ENCODE measurements at places on chromosomes 1 and 21.

- DNase-seq: no peak
Measured at GRCh38 chr1:38266197-38266520, 219.6 kb upstream of the POU3F1 start.

DNA sequence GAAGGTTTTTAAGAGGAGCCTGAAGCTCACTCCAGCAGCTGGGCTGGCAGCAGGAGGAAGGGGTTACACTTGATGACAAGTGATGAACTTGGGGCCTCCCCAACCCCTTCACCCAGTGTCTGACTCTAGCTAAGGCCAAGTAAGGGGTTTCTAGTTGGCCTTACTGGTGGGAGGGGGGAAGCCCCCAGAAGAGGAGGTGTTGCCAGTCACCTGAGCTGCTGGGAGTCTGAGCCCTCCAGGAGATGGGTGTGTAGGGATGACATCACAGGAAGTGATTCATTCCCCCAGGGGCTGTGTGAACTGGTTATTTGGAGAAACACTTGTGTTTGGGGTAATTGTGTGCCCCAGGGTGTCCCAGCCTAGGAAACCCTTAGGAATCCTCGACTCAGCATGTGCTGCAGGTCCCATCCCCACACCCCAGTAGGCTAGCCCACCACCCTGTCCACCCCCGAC is 3.1 kb downstream of the PADI1 start:
- peak; percentile 7 for DNase-seq

DNA sequence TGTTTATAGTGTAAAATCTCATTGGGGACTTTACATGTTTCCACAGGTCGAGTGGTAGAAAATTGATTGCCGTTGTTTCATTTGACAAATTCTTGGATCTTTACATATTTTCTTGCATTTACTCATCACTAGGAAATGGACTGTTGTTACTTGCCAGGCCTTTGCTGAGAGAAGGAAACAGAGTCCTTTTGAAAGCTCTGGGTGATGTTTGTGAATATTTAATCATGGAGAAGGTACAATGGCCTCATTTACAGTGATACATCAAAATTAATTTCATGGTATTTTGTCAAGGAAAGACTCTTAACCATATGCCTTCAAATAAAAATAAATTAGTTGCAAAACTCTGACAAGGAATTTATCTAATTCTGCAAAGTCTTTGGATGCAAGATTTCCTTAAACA is 198.0 kb downstream of the GRIK1 start:
- DNase-seq: no peak

- no peak for DNase-seq
Measured at GRCh38 chr1:2526824-2527555, 594 bp upstream of the PANK4 start.

DNA sequence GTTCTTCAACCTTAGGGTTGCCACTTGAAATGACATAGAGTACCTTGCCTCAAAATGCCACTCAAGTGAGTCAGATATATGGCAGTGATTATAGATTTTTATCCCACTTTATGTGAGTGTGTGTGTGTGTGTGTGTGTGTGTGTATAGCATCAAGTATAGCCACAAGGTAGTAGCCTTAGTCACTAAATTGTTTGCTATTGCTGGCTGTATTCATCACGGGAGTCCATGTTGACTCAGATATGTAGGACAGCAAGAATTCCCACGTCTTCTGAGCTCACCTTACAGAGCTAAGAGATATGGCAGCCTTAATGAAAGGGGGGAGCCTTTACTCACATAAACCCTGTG is 9.3 kb downstream of the ETS2 start:
- DNase-seq: no peak

DNA sequence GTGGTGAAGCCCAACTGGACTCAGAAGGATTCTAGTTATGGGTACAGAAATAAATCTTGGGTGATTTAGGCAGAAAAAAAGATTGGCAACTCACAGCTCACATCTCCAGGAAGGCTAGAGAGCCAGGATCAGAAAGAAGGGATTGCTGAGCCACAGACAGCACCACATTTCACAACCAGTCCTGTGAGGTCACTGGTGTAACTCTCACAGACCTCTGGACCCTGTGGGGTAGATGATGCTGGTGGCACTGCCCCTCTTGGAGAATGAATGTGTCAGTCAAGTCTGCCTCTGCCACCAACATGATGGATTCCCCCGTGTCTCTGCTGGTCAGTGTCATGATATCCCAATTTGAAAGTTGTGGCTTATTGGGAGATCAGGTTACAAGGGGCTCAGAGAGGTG is 70.9 kb upstream of the HMCN1 start:
- no peak for DNase-seq

- DNase-seq: no peak
Measured at GRCh38 chr1:15326691-15327588, 79.9 kb downstream of the FHAD1 start.

- no peak for DNase-seq
Measured at GRCh38 chr1:160219062-160219929, 14.1 kb downstream of the PEA15 start.

DNA sequence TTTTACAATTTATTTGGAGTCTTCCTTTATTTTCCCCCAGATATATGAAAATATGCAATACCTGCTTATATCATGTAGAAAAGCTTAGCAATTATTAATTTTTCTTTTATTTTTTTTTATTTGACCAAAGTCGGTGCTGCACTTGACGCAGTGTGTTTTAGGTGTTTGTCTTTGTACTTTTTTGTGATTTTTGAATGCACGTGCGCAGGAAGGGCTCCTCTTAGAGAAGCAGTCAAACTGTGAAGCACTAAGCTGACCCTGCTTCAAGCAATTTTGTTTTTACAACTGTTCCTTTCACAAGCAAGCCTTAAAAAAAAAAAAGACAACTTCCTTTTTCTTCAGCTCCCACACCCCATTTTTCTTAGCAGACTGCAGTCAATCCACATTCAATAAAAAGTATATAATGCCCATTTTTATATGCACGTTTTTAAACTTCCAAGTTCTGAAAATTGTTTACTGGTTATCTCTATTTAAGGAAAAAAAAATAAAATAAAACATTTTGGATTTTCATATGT is 267.4 kb downstream of the TM2D1 start:
- DNase-seq: no peak

DNA sequence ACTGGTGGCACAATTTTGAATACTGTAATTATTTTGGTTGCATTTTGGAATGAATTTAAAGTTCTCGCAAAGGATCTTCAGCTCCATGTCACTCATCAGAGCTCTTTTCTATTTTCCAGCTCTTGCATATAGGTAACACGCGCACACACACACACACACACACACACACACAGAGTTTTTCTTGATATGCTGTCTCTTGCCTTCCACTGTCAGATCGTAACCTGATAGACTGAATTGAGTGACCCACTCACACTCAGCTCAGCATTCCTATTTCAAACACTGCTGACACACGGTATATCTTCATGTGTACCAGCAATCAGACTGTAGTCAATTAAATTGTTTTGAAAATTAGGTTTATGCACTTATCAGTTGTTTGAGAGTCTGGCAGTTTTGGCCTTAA is 214.1 kb downstream of the PBX1 start:
- DNase-seq: no peak

DNA sequence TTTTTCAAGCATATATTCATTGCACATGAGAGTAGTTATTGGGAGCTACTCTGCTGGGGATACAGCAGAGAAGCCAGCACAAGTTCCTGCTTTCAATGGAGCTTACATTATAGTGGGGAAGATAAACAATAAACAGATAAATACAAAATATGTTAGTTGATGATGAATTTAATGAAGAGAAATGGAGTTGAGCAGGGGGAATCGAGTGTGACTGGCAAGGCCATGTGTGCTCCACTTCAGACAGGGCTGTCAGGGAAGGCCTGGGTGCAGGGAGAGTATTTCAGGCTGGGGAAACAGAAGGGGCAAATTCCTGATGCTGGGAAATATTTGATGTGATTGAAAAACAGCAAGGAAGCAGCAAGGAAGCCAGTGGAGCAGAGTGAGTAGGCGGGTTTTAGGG is 21.2 kb upstream of the BRDT start:
- no peak for DNase-seq

- DNase-seq: no peak
Measured at GRCh38 chr1:63010913-63011660, 227.2 kb downstream of the ATG4C start.

- no peak for DNase-seq
Measured at GRCh38 chr1:173293756-173294155, 86.6 kb upstream of the TNFSF4 start.

DNA sequence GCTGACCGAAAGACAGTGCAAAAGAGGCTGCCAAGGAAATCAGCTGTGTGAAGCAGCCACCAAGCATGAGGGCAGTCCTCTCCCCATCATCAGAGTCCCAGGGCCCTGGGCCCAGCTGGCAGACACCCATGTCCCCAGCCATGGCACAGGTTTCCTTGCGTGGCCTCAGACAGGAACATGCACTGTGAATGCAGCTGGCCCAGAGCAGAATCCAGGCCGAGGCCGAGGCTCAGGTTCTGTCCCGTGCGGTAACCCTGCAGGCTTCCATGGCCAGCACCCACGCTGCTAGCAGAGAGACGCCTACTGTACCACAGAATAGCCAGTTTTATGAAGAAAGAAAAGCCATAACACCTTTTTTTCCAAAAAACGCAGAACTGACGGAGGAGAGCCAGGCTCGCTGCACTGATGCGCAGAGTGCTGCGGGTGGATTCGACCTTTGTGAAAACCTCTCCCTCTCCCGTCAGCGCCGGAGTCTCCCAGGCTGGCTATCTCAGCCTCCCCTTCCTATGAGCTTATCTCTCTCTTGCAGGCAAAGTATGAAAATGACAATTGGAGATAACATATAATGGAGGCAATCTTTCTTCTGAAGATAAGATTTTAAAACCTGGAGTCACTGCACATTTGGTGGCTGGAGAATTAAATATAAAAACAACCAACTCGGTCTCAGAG is 106.6 kb downstream of the NPHP4 start:
- no peak for DNase-seq

DNA sequence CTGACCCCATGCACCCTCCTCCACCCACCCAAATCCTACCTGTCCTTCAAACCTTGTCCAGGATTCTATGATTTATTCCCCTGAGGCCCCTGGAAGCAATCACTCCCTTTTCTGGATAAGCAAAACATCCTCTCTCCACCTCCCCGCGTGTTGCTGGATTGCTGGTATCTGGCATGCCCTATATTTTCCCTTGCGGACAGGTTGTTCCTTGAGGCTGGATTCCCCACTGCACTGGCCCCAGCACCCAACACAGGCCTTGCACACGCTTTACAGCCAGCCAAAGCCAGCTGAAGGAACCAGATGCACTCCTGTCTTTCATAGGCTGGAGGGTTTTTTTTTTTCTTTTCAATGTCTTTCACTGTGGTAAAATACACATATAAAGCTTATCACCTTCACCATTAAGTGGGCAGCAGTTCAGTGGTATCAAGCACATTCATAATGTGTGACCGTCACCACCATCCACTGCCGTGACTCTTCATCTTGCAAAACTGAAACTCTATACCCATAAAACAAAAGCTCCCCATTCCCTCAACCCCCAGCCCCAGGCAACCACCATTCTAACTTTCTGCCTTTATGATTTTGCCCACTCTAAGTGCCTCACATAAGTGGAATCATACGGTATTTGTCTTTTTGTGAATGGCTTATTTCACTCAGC is 50.9 kb downstream of the TOR1AIP2 start:
- no peak for DNase-seq

DNA sequence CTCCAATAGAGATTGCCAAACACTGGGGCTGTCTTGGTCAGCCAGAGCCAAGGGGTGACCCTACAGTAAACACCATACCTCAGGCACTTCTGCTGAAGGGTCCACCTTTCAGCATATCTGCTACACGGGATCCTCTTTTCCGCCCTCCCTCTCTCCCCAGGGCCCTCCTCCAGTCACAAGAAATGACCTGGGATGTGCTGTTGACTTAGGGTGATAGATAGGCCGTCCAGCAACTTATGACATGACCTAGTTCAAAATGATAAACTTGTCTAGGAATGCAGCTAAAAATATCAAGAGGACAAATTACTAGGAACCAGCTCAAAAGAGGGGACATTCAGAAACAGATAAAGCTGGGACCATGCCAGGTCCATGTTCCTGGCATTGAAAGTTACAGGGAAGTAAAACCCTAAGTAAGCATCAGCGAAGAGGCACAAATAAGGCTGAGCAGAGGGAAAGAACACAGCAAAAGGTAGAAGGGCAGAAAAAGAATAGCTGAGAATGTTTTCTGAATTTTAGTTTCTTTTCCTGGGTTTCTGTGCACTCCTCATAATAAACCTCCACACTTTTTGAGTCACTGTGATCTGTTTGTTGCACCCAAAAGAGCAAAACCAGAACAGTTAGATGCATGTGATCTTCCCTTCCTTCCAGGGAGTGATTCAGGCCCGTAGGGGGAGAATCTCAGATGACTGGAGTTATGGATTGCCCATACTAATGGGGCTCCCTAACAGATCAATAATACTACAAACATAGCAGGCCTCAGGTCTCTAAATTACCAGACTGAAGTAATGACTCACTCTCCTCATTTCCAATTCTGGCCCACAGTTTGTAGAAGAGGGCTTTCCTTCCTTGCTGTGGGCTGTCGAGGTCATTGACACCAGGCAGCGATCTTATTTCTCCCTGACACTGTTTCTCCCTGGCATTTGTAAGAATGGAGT is 48.9 kb upstream of the F3 start:
- DNase-seq: no peak

GRCh38 chr1:187203257-187203656 is 374.5 kb downstream of the PLA2G4A start:
- no peak for DNase-seq

- no peak for DNase-seq
Measured at GRCh38 chr1:54215523-54215922, 15.6 kb downstream of the MRPL37 start.

GRCh38 chr1:67978890-67979516 is 71.4 kb downstream of the DIRAS3 start:
- no peak for DNase-seq

DNA sequence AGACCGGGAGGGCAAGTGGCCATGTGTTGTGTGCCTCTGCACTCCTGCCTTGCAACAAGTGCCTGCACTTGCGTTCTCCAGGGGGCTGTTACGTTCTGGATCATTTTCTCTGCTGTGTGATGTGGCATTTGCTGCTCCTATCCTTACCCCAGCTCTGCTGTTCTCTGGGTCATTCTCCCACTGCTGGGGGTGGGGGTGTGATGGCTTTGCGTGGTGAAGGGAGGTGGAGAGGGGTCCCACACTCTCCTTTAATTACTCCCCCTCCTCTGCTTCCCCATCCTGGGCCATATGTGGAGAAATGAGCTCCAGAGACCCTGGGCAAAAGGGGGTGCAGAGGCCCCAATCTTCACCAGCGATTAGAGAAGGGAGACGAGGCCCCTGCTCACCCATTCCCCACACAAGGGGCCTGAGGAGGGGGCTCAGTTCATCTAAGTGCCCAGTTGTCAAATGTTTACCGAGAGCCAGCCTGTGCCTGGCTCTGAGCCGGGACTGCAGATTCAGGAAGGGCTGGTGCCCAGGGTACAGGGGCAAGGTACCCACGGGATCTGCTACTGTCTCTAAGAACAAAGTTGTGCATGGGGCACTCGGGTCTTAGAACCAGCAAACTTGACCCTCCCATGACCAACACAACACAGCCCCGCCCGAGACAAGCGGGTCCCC is 355.4 kb downstream of the PTPRU start:
- no peak for DNase-seq

DNA sequence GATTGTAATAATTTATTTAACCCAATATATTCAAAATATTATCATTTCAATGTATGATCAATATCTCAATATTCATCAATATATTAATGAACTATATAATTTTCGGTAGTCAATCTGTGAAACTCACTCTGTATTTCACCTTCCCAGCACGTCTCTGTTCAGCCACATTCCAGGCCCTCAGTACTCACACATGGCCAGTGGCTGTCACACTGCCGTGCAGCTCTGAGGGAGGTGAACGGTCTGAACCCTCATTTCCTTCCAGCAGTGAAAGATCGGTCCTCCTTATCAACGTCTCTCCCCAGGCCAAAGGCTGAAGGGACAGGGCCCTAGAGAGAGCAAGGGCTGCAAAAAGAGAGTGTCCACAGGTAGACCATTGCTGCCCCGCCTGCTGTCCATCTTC is 39.5 kb upstream of the ZNF124 start:
- no peak for DNase-seq
